ENCODE measurements at places on chromosomes 7 and 10.

GRCh38 chr7:95501261-95501832, 15.6 kb downstream of the ASB4 start:
- DNase-seq = no peak

DNA sequence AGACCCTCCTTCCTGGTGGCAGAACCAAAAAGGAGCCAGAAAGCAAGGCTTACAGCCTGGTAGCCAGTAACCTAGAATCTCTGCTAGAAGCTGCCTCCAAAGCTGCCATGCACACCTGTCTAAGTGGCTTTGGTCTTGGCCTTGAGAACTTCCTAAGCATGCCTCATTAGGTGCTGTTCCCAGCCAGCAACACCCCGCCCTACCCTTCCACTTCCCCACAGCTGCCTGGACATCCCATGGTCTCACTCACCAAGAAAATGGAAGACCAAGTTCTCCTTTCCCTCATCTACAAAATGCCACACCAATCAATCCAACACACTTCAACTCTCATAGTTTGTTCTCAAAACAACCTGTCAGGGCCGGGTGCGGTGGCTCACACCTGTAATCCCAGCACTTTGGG, 4.2 kb downstream of the PSAP start:
- no peak for DNase-seq

- no peak for DNase-seq
Measured at GRCh38 chr10:82212753-82213152, 337.8 kb downstream of the NRG3 start.

DNA sequence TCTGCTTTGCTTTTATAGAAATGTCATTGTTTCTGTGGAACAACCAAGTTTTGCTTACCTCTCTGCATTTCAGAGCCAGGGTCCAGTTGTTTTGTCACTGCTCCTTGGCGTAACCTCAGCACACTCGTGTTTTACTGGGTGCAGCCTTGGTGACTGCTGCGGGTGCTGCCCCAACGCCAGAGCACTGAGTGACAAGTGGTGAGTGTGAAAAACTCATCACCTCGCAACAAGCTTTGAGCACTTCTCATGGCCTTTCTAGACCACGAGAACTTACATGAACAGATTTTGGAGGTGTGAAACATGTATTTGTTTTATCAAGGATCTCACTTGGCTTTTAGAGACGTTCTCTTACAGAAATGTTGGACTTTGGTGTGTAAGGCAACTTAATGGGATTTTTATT, 31.0 kb downstream of the GLRX3 start:
- no peak for DNase-seq

DNA sequence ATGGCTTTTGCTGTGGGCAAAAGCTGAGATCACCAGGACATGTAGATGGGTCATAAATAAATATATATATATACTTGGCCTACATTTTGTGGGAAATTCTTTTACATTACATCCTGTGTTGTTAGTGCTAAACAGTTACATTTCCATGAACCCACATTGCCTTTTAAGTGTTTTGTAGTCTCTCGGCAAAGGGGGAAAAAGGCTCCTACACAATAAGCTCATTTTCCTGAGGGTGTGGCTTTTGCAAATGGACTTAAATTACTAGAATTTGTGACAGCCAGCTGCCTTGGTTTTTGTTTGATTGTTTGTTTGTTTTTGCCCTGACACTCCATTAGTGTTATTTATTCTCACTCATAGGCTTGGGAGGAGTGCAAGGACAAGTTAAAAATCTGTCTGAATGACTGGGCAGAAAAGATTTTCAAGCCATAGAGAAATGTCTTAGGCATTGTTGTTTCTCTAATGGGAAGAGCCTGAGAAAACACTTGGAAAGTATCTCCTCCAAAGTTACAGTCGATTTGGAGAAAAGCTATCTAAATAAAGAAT, 128.8 kb downstream of the DGKB start:
- DNase-seq = no peak

DNA sequence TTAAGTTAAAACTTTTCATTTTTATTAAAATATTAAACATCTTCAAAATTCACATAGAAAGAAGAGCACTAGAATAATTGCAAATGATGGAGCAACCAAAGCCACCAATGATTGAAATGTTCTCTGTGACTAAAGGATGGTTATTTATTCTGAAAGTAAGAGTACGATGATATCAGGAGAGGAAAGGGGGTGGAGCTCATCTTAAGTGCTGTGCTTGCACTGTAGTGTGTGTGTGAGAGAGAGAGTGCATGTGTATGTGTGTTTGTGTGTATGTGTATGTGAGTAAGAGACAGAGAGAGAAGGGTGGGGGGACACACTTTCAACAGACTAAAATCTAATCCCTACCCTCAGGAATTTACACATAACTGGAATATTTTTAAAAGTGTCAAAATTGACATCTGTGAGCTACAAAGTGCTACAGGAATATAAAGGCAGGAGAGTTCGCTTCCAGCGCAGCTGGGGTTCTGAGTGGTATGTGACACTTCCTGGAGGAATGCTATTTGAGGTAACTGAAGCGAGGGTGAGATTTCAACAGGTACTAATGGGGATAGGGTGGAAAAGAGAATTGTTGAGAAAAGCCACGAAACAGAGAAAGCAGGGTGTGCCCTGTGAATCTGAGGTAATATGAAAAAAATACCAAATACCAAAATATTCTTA, 57.2 kb upstream of the SMNDC1 start:
- DNase-seq = no peak

- DNase-seq = peak; percentile 31
Measured at GRCh38 chr7:92751902-92752901, 84.2 kb downstream of the CDK6 start.

- no peak for DNase-seq
Measured at GRCh38 chr7:151060416-151061212, 1.2 kb downstream of the SLC4A2 start.

DNA sequence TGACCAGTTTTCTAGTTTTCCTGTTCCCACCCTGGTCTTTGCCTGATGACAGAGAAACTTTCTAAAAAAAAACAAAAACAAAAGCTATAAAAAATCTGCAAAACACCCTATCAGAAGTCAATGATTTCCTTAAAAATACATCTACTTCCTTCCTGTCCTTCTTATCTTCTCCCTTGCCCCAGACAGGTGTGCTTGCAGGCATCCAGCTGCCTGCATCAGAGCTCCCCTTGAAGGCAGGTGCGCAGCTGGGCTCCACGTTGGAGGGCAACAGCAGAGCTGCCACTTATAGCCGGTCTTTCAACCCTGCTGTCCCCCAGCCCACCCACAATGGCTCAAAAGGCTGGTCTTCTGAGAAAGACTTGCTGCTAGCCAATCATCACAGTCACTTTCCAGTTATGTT, 29.8 kb downstream of the UBE2D4 start:
- no peak for DNase-seq

GRCh38 chr7:140676306-140676705, 3.6 kb downstream of the ADCK2 start:
- DNase-seq = no peak

DNA sequence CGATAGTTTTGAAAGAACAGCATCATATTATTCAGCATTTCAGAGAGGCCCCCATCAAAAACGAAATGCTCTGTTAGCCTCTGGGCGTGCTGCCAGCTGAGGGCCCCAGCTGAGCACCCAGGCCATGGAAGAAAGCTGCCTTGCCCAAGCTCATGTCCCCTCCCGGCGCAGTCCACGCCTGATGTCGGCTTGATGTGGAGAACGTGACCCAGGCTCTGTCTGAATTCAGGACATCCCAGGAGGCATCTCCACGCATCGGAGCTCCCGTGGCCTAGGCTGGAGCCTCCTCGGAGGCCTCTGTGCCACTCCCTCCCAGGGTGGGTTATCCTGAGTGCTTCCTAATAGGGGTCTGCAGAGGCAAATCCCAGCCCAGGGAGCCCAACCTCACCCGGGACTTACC, 218.3 kb upstream of the AKR1E2 start:
- peak; percentile 42 for DNase-seq

DNA sequence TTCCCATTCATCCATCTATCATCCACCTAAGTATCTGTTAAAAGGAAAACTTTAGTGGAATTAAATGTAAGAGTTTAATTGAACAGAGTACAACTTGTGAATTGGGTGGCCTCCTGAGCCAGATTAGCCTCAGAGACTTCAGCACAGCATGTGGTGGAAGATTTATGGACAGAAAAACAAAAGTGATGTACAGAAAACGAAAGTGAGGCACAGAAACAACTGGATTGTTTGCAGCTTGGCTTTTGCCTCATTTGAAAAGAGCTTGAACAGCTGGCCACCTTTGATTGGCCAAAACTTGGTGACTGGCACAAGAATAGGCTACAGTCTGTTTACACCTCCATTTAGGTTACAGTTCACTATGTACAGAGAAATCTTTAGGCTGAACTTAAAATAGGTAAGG, 1463.4 kb upstream of the CELF2 start:
- DNase-seq = no peak

Data from NCI-H446 treated with DMSO at 0.1 percent for 48 hours (cell line).